Tibial artery (tissue), 4 donors: ENCODE measurements at places on chromosomes 2 and 18.

- DNase-seq = no peak
These were observed 2.4 kb downstream of the POU3F3 start for GRCh38 chr2:104856086-104856972.

DNA sequence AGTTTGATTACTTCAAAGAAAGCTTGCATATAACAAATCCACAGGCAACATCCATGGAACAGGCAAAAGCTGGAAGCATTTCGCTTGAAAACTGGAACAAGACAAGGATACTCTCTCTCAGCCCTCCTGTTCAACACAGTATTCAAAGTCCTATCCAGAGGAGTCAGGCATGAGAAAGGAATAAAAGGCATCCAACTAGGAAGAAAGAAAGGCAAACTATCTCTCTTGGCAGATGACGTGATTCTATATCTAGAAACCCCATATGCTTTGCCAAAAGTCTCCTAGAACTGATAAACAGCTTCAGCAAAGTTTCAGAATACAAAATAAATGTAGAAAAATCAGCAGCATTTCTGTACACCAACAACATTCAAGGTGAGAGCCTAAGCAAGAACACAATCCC lies 34.1 kb upstream of the MC4R start:
- DNase-seq = no peak

GRCh38 chr2:132609101-132609890 lies 60.7 kb downstream of the LYPD1 start:
- no peak for DNase-seq

DNA sequence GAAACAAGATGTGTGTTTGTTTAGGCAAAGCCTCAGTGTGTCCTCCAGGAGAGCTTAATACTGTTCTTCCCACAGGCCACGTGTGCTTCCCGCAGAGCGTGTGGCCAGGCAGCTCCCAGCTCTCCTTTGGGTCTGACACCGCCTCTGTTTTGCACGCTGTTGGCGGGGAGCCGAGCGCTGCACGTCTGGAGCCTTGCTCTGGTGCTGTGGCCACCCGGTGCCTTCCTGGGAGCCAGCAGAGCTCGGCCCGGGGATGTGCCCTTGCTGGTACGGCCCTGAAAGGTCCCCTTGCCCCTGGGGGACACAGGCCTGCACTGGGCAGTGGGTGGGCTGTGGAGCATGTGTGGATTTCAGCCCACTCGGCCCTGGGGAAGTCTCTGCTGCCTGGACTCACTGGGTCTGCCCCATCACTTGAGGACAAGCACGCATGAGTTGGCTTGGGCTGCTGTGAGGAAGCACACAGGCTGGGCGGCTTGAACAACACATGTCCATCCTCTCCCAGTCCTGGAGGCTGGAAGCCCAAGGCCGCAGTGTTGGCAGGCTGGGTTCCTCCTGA lies 160.7 kb upstream of the HDAC4 start:
- peak; percentile 78 for DNase-seq

GRCh38 chr2:215137741-215138340 lies 585 bp downstream of the ABCA12 start:
- no peak for DNase-seq

DNA sequence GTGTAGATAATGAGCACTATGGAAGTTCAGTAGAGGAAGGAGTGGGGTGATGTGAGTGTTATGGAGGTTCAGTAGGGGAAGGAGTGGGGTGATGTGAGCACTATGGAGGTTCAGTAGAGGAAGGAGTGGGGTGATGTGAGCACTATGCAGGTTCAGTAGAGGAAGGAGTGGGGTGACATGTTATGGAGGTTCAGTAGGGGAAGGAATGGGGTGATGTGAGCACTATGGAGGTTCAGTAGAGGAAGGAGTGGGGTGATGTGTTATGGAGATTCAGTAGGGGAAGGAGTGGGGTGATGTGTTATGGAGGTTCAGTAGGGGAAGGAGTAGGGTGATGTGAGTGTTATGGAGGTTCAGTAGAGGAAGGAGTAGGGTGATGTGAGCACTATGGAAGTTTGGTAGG lies 116.3 kb upstream of the SMAD7 start:
- no peak for DNase-seq

GRCh38 chr2:16398486-16399043 lies 267.1 kb downstream of the CYRIA start:
- no peak for DNase-seq

GRCh38 chr2:62787386-62787785 lies 81.9 kb downstream of the EHBP1 start:
- DNase-seq = no peak

GRCh38 chr2:103179798-103180197 lies 418.0 kb downstream of the TMEM182 start:
- no peak for DNase-seq

DNA sequence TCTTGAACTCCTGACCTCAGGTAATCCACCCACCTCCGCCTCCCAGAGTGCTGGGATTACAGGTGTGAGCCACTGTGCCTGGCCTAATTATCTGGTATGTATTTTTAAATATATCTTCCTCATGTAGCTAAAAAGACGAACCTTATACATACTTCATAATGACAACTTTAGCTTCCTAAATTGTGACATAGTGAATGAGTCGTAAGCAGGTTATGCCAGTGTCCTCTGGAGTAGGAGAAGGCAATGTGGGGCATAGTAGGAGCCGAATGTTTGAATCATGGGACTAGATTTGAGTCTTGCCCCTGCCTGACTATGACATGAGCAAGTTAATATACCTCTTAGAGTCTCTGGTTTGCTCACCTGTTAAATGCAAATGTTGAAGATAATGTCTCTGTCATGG lies 95.8 kb upstream of the FOSL2 start:
- DNase-seq = no peak

GRCh38 chr2:239858179-239858578 lies 167.0 kb downstream of the NDUFA10 start:
- no peak for DNase-seq

GRCh38 chr2:145360129-145360790 lies 840.3 kb upstream of the ZEB2 start:
- no peak for DNase-seq

GRCh38 chr2:59181347-59181746 lies 940.2 kb upstream of the FANCL start:
- no peak for DNase-seq

DNA sequence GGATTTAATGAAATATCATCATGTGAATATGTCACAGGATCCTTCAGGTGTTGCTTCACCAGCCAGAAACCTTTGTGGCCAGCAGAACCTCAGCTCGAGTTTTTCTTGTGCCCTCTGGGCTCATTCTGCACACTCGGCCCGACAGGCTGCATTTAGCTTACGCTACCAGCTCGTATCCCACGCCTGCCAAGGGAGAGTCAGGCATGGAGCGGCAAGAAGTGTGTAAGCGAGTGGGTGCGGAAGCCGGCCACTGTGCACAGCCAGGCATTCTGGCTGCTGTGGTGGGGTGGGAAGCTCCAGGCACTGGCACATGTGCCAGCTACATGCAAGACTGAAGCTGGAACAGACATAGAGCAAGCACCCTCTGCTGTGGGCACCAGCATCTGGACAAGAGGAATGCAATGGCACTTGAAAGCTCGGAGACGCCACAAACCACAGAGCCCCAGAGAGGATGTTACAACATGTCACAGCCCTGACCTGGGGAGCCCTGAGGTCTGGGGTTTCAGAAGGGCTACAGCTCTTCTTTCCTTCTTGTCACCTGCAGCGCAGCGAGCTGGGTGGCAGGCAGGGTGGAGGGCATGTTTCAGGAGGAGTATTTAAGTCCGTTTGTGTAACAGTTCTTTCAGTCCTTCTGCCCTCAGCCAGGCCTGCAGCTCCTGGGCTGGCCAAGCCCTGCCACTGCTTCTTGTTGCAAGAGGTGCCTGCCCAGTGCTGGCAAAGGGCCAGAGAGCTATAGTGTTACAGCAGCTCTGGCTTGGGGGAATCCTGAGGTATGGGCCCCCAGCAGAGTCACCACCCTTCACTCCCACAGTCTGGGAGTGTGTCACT lies 257.3 kb upstream of the HNMT start:
- DNase-seq = peak; percentile 54

- DNase-seq = no peak
These were observed 202.1 kb downstream of the EIPR1 start for GRCh38 chr2:3175568-3175955.

GRCh38 chr2:105886029-105886454 lies 141.3 kb downstream of the NCK2 start:
- DNase-seq = no peak

- DNase-seq = no peak
These were observed 36.4 kb downstream of the CTIF start for GRCh38 chr18:48575301-48575657.

DNA sequence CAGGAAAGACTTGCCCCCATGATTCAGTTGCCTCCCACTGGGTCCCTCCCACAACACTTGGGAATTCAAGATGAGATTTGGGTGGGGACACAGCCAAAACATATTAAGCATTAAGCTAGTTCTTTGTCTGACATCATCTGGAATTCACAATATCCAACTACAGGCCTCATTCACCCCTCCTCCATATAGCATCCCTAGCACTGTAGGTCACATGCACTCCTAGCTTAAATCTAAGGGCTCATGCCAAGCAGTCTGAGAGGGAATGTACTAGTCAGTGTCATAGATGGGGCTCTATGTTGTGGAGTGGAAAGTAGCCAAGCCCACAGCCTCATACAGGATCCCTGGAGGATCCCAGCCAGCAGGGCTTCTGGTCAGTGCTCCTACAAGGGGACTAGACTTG lies 92.1 kb downstream of the IRS1 start:
- no peak for DNase-seq

GRCh38 chr2:239952665-239953417 lies 72.3 kb downstream of the NDUFA10 start:
- DNase-seq = no peak

DNA sequence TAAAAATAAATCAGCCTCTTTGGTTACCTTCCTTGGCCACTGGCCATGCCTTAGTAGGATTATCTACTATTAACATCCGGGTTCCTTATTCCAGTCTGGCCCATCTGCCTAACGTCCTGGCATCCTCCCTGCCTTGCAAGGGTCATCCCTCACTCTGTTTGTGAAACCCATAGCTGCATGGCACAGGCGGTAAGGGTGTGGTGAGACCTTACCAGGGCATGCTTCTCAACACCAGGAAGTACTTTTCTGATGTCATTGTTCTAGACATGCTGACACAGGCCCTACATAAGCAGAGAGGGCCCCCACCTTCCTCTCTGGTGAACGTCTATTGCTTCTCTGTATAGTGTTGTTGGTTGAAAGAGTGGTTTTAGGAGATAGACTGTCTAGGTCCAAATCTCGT lies 296.8 kb upstream of the SPRED2 start:
- DNase-seq = no peak

DNA sequence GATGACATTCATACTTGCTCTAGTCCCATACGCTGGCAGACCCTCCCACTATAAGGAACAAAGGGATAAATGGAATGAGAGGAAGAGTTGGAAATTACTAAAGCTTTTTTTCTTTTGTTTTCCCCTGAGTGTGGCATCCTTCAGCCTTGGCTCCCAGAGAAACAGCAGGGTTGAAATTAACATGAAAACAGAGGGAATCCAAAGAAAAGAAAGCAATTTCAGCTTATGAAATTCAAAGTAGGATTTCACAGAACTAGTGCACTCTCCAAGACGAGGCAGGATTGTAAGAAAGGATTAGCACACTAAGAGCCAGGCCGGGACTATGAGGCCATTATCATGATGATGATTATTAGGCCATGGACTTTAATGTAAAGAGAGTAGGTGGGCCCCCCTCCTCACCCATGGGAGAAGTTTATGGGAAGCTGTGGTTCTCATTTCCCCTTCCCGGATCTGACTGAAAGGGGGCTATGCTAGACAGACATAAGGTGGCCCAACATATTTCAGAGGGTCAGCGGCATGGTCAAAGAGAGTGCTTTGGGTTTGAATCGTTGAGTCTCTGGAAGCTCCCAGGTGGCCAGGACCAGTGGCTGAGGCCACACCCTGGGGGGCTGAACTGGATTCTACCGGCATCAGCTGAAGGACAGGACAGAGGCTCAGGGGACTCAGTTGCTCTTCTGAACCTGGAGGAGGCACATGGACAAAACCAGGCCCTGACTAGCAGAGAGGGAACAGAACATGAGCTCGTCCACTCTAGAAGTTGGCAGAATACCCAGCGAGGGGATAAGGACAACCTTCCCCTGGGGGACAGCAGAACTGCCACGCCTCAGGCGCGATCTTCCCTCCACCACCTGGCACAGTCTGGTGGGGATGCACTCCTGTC lies 100.1 kb upstream of the ARL4C start:
- DNase-seq = no peak

GRCh38 chr2:241827394-241827793 lies 18.4 kb downstream of the NEU4 start:
- DNase-seq = no peak

- no peak for DNase-seq
These were observed 100.2 kb upstream of the ARL5A start for GRCh38 chr2:151928380-151928779.

DNA sequence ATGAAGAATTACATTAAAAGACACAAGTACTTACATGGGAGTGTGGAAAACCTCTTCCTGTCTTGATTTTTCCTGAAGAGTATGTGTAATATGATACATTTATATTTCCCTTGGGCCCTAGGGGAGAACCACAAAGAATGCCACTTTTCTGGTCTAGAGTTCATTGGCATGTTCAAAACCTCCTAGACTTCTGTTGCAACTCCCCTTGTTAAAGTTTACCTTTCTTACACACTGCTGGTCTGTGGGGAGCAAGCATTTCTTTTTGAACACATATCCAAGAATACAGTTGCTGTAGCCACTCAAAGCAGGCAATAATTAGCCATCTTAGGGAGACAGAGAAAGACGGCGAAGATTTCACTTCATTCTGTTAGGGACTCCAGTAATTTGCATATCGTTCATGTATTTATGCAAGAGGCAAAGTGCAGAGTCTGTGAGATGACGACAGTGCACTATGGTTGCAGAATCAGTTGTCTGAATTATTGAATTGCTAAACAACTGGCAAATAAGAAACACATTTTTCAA lies 103.5 kb downstream of the NOL4 start:
- DNase-seq = no peak

- no peak for DNase-seq
These were observed 2.5 kb upstream of the KYNU start for GRCh38 chr2:142875010-142875409.
